ENCODE measurements at places on chromosomes 5 and 9.

GRCh38 chr5:33299621-33300208 is 141.1 kb upstream of the TARS1 start:
- DNase-seq: peak; percentile 76

DNA sequence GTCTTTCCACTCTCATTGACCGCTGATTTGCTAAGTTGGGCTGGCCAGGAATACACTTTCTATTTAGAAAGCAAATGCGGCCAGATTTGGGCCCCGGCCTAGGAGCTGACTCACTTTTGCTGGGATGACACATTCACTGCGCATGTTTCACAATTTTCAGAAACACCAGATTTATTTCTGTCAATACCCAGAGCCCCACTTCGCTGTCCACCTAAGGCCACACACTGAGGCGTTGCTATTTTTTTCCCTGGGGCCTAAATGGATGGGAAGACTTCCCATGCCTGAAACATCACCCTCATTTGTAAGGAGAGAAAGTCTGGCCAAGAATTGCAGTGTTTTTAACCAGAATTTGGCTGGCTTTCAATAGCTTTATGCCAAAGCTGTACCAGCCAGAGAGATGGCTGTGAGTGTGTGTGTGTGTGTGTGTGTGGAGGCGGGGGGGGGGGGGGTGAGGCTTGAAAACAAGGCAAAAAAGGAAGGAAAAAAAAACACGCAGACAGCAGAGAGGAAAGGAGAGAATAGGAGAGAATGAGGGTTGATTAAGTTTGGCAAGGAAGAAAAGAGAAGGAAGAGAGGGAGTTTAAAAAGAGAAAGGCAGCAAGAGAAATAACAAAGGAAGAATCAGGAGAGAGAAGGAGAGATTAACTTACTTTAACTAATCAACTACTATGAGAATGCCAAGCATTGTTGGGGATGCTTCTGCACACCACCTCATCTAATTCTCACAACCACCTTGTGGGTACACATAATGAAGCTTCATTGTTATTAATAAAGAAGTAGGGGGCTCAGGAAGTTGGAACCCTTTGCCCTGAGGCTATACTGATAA is 261.4 kb upstream of the KLF4 start:
- DNase-seq: peak; percentile 93

- DNase-seq: no peak
These were observed 8.6 kb upstream of the ZDHHC12 start for GRCh38 chr9:128732576-128732975.

DNA sequence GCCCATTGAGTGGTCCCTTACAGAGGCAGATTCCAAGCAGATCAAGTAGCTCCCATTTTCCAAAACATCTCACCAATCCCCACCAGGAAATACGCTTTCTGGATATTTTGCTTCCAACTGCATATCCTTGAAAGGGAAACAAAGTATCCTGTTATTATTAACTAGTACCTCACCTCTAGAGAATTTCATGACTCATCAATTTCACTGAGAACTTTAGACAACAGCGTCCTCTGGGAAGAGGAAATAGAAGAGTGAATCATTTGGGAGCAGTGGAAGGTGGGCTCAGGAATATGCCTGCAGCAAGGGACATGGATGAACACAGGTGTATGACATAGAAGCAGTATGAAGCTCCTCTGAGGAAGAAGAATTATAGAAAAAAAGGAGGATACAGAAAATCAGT is 186.7 kb downstream of the MARCHF11 start:
- no peak for DNase-seq

DNA sequence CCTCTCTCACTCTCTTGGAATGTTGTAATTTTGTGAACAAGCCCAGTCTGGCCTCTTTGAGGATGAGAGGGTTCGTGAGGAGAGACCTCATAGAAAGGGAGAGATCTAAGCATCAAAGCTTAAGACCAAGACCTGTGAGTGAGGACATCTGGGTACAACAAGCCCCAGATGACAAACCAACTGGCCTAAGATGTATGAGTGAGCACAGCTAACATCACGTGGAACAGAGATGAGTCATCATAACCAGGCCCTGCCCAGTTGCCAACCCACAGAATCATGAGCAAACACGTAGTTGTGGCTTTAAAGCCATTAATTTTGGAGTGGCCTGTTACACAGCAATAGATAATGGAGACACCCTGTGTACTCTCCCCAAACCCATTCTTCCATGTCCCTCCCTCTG is 439.1 kb upstream of the KIF2A start:
- DNase-seq: peak; percentile 33

Measured in suppressor macrophage treated with lipopolysaccharide for 4 hours (primary cell).